ENCODE measurements at places on chromosomes 1 and 21.

GRCh38 chr1:198638894-198639635 is at the start of gene PTPRC:
Gene PTPRC, plus strand, starts transcription at chr1:198639040. Its CDS starts 229 bp downstream, at chr1:198639269.
- DNase-seq: no peak

- DNase-seq: no peak
Measured at GRCh38 chr1:34784751-34785221, 3.8 kb downstream of the GJB3 start.

- DNase-seq: no peak
Measured at GRCh38 chr1:117697220-117697781, 91.5 kb downstream of the TENT5C start.

GRCh38 chr1:19045898-19046880 is 89.7 kb upstream of the IFFO2 start:
- DNase-seq: no peak

DNA sequence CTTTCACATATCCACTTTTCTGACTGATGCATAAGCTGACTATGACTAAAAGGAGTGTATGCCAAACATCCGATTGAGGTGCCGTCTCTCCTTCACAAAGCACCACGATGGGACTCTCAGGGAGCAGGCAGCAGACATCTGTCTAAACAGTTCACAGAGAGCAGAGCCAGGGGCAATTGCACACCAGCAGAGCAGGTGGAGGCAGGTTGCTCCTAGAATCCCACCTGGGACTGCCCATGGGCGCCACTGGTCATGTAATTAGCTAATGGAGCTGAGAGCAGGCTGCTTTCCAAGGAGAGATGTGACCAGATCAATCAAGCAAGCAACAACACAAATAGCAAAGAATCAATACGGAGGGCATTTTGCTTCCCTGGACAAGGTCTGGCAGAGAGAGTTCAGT is 30.5 kb upstream of the COA6 start:
- no peak for DNase-seq

Measured in stimulated activated CD4-positive, alpha-beta T cell treated with anti-CD3 and anti-CD28 coated beads, Interleukin-12 subunit alpha, Interleukin-12 subunit beta, amount 100 ng/mL, for 48 hours (primary cell).